ENCODE measurements at places on chromosomes 2 and 18.

- DNase-seq, result no peak
Observed at GRCh38 chr2:176814274-176814673, 398.3 kb upstream of the HNRNPA3 start.

- no peak for DNase-seq
Observed at GRCh38 chr18:58382446-58382845, 246.4 kb downstream of the ALPK2 start.

GRCh38 chr2:173631127-173631460 lies 276.4 kb downstream of the CDCA7 start:
- DNase-seq, result no peak

DNA sequence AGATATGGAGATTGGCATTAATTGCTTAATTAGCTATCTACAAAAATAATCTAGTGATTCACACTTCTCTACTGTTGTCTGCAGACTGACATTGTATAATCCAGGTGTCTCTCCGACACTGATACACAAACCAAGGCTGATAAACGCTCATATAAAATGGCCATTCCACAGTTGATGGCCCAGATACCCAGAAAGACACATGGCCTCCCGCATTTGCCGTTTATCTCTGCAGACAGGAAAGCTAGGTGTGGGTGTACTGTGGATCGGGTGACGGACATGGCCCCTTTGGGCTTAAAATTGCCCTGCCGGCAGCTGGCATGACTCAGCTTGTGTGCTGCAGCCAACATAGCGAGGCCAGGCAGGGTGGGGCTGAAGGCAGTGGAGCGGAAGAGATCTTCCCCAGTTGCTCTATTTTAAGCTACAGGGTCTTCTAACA lies 18.5 kb downstream of the PMAIP1 start:
- no peak for DNase-seq

DNA sequence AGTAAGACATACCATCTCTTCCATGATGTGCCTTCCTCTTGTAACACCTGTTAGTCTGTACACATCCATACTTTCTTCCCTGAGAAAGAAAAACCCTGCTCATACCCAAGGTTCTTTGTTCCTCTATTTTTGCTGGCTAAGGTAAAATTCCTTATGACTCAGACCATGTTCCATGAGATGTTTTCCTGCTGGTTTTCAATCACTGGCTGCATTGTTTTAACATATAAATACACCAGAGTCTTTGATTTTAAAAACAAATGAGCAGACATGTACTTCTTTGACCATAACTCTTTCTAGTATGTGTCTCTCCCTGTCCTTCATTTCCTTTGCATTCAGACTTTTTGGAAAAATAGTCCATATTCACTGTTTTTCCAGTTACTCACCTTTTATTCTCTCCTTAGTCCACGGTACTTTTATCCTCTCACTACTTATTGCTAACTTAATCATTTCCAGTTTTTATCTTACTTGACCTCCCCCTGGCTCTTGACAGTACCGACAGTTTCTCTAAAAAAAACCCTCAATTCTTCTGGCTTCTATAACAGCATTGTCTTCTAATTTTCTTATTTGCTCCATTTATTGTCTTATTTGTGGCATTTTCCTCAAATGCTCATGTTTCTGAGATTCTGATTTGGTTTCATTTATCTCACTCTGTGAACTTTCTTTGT lies 4.3 kb downstream of the VAPA start:
- peak; percentile 71 for DNase-seq

DNA sequence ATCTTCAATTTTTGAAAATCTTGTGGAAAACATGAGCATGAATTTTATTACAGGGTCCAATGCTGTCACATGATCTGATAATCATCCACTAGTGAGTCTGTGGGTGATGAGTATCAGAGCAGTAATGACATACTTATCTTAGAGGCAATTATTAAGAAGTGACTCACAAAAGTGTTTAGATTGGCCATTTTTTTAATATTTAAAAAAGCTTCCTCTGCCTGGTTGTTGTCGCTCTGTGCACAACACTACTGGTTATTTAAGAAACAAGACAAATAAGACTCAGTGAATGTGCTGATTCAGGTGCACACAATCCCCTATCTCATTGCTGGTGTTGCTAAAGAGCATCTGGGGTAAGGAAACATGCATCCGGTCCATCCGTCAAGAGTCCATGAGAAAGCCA lies 665.8 kb upstream of the ZEB2 start:
- no peak for DNase-seq

- DNase-seq, result no peak
Observed at GRCh38 chr2:146721486-146721885, 1123.3 kb upstream of the ACVR2A start.

GRCh38 chr18:75116809-75117208 lies 92.1 kb downstream of the PTGR3 start:
- DNase-seq, result no peak

DNA sequence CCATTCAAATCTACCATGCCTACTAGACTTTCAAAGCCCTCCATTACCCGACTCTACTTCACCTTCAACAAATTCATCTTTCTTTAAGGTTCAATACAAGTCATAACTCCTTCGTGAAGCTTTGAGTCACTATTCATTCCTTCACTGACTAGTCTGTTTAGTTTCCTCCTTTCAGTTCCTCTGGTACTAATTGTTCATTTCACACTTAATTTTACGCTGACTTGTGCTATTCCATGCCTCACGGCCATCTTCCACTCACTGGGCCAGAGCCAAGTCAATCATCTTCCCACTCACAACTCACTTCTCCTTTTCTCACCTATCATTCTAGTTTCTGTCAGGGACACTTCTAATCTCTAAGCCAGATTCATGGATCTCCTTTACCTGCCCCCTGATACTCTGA lies 136.2 kb downstream of the MTX2 start:
- no peak for DNase-seq

- DNase-seq, result no peak
Observed at GRCh38 chr2:150214626-150215025, 272.8 kb downstream of the RND3 start.

- DNase-seq, result no peak
Observed at GRCh38 chr2:217995731-217996231, 7.0 kb downstream of the TNS1 start.

GRCh38 chr18:75757951-75758350 lies 330.4 kb upstream of the SMIM21 start:
- DNase-seq, result no peak

GRCh38 chr18:41538751-41539150 lies 416.3 kb upstream of the PIK3C3 start:
- no peak for DNase-seq

GRCh38 chr2:241967467-241968144 lies 98.1 kb downstream of the RTP5 start:
- DNase-seq, result no peak

DNA sequence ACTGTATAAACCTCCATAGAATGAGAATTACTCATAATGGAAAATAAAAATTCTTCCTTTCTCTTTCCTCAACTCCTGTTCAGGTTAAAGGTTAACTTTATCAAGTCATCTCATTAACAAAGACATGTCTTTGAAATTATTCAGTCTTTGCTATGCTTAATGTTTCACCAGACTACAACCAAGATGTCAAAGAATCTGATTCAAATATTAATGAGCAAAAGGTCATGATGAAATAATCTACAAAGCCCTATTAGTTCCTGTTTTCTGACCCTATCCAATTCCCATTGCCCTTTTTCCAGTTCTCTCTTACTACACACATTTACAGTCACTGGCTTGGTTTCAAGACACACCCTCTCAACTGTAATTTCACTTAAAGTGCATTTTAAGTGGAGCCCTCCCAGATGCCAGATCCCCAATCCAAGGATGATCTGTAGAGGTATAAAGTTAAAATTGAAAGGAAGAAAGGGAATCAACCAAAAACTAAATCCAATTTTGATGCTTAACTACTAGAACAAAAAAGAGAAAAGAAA lies 246.9 kb upstream of the CYP26B1 start:
- DNase-seq, result no peak

GRCh38 chr2:232481322-232482140 lies 6.1 kb downstream of the ECEL1 start:
- no peak for DNase-seq

- no peak for DNase-seq
Observed at GRCh38 chr2:207395535-207396251, 134.1 kb upstream of the CREB1 start.

DNA sequence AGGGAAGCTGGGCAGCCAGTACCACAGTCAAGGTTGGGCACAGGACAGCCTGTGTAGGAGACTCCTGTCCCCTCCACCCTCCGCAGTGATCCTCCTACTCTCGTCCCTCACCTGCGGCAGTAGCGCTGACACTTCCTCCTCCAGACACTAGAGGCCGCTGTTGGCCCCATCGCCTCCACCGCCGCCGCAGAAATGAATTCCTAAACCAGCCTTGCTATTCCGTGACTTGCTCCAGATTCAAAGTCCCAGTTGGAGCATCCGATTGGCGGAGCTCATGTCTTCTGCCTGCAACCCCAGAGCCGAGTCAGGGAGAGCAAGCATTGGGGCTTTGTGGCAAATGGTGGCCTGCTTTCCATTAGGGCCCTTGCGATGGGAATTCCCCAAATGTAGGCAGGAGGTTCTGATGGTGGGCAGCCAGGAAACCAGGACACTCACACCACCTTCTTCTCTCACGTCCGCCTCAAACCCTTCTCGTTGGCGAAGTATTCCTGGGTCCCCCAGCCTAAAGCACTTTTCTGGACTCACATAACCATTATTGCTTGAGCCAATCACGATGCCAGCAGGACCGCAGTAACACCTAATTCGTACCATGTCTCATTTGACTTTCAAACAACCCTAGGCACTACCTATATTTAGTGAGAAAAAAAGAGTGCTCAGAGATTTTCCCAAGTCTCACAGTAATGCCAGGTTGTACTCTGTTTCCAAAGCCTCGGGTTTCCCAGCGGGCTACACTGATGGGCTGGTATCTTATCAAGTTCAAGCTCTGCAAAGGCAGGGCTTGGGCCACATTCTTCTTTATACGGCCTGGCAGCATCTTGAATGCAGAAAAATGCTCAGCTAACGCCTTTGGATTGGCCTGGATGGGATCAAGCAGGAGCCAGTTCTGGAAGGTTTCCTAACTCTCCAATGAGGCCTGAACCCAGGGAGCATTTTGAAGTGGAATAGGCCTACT lies 1.2 kb upstream of the DNAJB2 start:
- peak; percentile 71 for DNase-seq

GRCh38 chr2:47062681-47063537 lies 92.2 kb downstream of the STPG4 start:
- DNase-seq, result no peak

GRCh38 chr2:142678164-142678563 lies 199.3 kb upstream of the KYNU start:
- DNase-seq, result no peak

DNA sequence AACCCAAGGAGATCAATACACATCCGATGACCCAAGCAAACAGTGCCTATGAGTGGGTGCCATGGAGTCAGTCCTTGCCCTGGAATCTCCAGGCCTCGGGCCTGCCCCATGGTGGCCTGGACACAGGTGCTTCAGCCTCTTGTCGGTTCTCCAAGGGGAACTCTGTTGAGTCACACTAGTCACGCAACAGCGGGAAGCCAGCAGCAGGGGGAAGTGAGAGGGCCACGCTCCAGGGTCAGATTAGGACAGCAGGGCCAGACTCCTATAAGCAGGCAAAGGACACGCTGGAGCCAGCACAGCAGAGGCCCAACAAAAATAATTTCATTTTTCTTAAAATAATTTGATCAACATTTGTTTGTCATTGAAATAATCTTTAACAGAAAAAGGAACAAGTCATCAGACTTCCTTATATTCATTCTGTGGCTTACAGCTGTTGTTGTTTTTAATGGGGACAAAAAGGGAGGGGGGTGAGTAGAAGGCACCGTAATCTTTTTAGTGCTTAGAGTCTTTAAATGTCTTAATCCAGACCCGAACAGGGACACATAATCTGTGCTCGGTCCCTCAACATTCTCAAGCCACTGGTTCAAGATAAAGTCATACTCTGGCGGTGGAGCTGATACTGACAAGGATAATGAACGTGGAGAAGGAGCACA lies 16.4 kb upstream of the ARMC9 start:
- peak; percentile 63 for DNase-seq

DNA sequence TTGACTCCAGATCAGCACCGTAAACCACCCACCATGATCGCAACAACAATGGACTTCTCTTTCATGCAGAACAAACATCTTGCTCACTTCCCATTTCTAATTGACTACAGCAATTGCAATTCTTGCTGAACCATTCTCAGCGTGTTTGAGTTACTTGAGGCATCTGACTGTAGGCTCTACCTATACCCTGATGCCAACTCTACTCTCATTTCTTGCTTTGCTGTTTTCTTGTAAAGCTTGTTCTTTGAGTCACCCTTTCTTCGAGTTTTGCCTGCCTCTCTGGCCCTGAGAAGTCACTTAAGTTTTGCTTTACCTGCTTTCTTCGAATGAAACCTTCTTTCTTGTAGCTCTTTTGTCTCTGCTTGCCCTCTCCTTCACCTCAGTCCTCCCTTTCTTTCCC lies 160.5 kb upstream of the RND3 start:
- no peak for DNase-seq

- no peak for DNase-seq
Observed at GRCh38 chr2:225104321-225104720, 62.1 kb upstream of the DOCK10 start.

GRCh38 chr2:17662723-17663122 lies 90.9 kb downstream of the SMC6 start:
- DNase-seq, result no peak

GRCh38 chr2:41936771-41937463 lies 110.9 kb upstream of the PKDCC start:
- DNase-seq, result no peak

DNA sequence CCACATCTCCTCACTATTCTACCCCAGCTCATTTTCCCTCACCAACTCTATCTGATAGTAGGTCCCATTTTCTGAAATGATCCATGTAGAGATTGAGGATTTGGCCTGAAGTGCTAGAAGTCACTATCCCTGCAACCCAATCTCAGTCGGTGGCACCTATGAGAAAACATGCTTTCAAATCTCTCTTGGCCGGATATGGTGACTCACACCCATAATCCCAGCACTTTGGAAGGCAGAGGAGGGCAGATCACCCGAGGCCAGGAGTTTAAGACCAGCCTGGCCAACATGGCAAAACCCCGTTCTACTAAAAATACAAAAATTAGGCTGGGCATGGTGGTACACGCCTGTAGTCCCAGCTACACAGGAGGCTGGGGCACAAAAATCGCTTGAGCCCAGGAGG lies 19.1 kb upstream of the MARCHF4 start:
- no peak for DNase-seq

GRCh38 chr2:42089340-42089925 lies 41.6 kb downstream of the PKDCC start:
- DNase-seq, result peak; percentile 34

- DNase-seq, result no peak
Observed at GRCh38 chr2:3316456-3317276, 61.0 kb downstream of the EIPR1 start.

All from kidney capillary endothelial cell (primary cell).